Fibroblast of gingiva (primary cell): ENCODE measurements at places on chromosomes 1 and 21.
A peak's percentile ranks its signal among the peaks of the same experiment; 100 is the strongest.

DNA sequence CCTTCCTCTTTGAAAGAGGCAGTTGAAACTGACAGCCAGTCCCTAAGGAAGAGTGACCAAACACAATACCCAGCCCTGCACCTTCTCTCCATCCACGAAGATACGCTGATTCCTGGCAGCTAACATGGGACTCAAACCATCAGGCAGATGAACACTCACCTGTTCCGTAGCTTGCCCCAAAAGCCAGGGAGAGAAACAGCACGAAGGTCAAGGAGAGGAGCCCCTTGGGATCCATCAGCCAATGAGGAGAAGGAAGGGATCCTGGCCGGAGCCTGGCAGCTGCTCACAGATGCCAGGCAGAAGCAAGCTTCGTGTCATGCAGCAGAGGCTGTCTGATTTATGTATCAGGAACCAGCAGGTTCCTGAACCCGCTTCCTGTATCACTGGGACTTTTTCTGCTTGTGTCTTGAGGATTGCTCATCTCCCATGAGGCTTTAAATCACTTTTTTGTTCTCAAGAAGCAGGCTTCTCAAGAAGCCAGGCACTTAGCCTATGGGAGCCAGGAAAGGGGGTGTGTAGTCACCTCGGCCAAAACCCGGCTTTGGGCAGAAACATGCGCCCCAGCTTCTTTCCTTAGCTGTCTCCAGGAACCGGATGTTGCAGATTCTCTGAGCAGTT, at the start of gene SLAMF1:
TSS of gene SLAMF1 (minus strand) at position 334 of the 618 bp plus-strand sequence. CDS start at position 235, 99 bp downstream.
- no peak for DNase-seq

DNA sequence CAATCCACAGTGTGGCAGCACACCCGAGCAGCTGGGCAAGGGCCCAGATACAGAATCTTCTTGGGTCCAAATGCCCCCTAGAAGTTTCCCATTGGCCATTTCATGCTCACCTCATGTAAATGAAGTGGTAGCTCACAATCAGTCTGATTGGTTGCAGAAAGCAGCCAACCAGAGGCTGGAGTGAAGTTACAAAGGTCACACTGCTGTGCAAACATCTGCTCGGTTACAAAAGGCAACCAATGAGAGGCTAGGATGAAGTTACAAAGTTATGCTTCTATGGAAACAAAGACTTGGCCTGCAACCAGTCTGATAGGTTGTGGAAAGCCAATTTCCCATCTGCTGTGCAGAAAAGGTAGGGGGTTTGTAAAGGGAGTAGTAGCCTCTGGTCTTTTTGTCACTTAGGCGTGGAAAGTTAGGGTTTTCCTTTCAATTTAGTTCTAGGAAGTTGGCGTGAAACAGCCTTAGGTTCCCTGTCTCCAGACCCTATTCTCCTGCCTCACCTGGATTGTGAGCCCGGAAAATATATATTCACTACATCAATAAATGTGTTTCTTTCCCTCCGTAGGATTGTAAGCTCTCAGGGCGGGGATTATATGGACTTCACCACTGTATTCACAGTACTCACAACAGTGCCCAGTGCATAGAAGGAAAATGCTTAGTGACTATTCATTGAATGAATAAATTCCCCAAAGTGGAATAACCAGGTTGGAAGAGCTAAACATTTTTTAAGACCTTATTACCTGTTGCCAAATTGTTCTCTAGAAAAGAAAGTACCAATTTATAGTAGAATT, 91.9 kb downstream of the URB2 start:
- DNase-seq: peak; percentile 71

GRCh38 chr1:236556606-236557005, 32.8 kb downstream of the LGALS8 start:
- no peak for DNase-seq

DNA sequence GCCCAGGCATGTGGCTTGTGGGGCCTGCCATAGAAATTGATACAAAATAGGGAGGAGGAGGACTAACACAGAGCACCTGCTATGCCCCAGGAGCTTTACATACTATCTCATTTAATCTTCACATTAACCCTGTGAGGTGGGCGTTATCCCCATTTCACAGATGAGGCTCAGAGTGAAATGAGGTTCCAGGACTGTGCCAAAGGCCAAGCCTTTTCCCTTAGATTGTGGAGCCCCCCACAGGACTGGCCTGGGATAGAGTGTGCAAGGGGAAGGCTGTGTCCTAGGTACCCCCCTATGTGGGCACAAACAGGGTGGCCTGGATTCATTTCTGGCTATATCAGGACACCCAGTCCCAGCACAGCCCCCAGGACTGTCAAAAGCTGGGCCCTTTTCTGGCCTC, 2.2 kb upstream of the DDOST start:
- DNase-seq: no peak

- no peak for DNase-seq
Observed at GRCh38 chr1:199009447-199009846, 370.6 kb downstream of the PTPRC start.

GRCh38 chr1:6348511-6349191, 44.9 kb downstream of the ACOT7 start:
- no peak for DNase-seq

DNA sequence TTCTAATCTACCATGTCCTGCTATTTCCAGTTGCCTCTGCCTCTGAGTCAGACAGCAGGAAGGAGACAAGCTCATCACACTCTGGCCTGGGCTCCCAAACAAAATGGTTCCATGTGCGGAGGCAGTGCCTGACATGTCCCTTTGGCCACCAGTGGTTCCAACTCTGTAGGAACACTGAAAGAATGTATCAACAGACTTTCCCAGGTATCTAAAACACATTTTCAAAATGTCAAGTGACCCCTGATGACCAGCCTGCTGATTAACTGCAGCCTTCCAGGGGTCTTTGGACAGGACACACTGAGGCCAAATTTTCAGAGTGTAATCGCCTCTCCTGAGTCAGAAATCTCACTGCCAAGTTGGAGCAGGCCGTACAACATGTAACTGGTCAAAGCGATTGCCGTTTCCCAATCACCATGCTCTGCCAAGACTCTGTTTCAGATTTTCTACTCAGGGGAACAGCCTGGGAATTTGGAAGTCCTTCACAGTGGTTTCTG, 172.7 kb downstream of the TPR start:
- DNase-seq: peak; percentile 87

DNA sequence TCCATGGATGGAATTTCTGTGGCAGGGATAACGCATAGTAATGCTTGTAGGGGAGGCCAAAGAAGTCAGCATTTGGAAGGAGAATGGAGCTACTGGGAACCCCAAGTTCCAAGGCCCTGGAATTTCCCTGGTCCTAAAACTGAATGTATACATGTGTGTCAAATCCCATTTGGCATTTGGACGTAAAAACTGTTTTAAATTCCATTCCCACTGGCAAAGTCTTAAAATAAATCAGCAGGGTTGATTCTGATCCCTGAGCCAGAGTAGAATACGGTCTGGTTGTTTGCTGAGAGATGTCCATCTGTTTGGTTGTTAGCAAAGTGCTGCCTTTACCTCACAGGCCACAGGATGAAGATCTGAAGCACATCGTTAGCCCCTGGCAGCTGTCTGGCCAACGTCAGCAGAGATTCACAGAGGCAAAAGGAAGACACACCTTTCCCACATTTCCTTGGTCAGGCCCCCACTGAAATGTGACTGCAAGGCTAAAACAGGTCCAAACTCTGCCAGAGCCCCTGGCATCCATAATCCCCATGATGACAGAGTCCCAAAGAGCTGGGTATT, 62.2 kb downstream of the GORAB start:
- DNase-seq: no peak

- DNase-seq: no peak
Observed at GRCh38 chr1:209064850-209065706, 518.4 kb upstream of the CAMK1G start.

DNA sequence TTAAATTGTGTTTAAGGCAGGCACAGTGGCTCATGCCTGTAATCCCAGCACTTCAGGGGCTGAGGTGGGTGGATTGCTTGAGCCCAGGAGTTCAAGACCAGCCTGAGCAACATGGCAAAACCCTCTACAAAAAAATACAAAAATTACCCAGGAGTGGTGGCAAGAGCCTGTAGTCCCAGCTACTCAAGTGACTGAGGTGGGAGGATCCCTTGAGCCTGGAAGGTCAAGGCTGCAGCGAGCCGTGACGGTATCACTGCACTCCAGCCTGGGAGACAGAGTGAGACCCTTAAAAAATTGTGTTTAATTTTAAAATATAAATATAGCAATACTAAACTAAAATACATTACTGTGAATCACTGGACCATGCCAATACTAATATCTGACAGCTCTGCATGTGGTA, 42.8 kb downstream of the SORT1 start:
- DNase-seq: no peak

GRCh38 chr1:108079440-108080025, 114.6 kb upstream of the VAV3 start:
- DNase-seq: no peak

DNA sequence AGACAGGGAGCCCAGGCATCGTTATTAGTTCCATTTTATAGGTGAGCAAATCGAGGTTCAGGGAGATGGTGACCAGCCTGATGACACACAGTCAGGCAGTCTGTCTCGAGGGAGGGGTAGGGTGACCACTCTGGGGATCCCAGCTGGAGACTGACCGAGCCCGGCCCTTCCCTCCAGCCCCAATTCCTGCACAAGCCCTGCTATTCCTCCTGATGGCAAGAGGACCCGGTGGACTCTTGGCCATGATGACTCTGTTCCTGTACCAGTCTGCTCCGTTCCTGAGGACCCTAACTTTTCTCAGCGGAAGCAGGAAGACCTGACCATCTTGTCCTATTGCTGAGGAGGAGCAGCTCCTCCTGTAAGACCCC, 391 bp downstream of the AGT start:
- DNase-seq: no peak

GRCh38 chr1:181143102-181143859, 54.8 kb downstream of the IER5 start:
- DNase-seq: no peak

GRCh38 chr1:22971611-22972405, 858 bp downstream of the LACTBL1 start:
- no peak for DNase-seq

GRCh38 chr1:244454412-244454811, 2.7 kb upstream of the ADSS2 start:
- DNase-seq: no peak

- no peak for DNase-seq
Observed at GRCh38 chr21:14526836-14527695, 19.0 kb downstream of the SAMSN1 start.

DNA sequence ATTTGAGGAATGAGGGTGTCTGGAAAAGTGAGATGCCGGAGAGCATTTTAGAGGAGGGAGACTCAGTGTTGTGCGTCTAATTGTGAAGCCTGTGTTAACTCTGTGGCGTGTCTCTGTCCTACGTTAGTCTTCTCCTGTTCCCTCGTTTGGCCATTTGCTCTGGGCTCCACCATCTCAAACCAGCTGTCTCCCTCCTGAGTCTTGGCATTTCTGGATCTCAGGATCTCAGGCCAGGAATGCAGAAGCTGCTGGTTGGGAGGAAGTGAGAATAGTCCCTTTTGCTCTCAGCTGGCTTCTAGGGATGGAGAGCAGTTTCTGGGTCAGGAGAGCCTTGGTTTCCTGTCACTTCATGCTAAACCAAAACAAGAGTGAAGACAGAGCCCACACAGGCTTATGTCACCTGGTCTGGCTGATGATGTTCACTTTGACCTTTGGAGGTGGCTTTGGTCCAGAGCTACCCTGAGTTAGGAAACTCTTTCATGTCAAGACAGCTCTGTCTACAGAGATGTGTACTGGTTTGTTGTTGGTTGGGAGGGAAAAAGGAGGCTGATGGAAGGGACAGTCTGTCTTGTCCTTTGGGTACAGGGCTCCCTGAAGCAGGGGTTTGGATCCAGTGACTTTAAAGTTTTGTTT, 859 bp downstream of the NFASC start:
- no peak for DNase-seq

DNA sequence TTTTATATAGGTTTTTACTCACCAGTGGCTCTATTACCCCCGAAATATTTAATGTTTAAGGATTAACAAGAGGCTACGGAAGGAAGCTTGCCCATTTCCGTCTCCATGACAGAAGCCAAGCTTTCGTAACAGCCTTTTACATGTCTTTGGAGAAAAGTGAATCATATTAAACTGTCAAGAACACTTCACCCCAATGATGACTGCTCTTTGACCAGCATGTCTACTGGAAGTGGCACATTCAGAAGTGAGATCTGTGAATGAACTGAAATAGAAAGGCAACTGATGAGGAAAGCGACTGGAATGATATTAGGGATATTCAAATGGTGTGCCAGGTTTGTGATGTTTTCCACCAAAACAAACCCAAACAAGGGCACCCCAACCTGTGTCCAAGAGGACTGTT, 8.5 kb upstream of the PRDM15 start:
- no peak for DNase-seq

GRCh38 chr1:31476891-31477846, 64.2 kb downstream of the SERINC2 start:
- DNase-seq: no peak

DNA sequence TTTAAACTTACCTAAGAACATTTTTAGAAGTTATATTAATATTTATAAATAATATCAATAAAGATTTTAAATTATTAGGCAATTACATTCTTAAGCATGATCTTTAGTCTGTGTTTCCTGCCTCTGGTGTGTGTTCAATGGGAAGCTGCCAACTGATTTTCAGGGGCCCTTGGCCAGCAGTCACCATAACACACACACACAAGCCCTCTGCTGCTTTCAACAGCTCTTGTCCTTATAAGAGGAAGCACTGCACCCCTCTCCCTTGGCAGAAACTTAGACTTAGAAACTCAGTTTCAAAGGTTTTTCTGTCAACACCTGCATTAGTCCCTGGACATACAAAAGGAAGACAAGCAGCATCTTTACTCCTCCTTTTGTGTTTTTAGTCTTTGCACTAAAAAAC, 81.4 kb downstream of the VAV3 start:
- no peak for DNase-seq

- no peak for DNase-seq
Observed at GRCh38 chr1:78165816-78166215, 120.0 kb downstream of the GIPC2 start.

GRCh38 chr21:37368541-37369279, 2.1 kb downstream of the DYRK1A start:
- no peak for DNase-seq

- DNase-seq: peak; percentile 90
Observed at GRCh38 chr1:95233737-95234500, at the start of gene RWDD3. TSS of gene RWDD3 (plus strand) at chr1:95234210. CDS start at chr1:95234231, 21 bp downstream.

- DNase-seq: no peak
Observed at GRCh38 chr21:44766818-44767354, 34.7 kb downstream of the UBE2G2 start.

GRCh38 chr1:53471000-53471399, 11.8 kb downstream of the DMRTB1 start:
- no peak for DNase-seq

- no peak for DNase-seq
Observed at GRCh38 chr1:246860401-246860800, 71.3 kb downstream of the AHCTF1 start.

- DNase-seq: no peak
Observed at GRCh38 chr1:85142753-85143152, 58.1 kb downstream of the SYDE2 start.

- DNase-seq: no peak
Observed at GRCh38 chr21:40689840-40690360, 157.1 kb downstream of the DSCAM start.

- no peak for DNase-seq
Observed at GRCh38 chr1:154943649-154944400, 7.3 kb upstream of the PMVK start.

- DNase-seq: peak; percentile 72
Observed at GRCh38 chr1:41662765-41663437, 178.4 kb upstream of the EDN2 start.
